Psoas muscle (tissue), 8 donors: ENCODE measurements at places on chromosomes 12 and 14. TPM values are rescaled to one million over a fixed set of nuclear protein-coding genes. Genes with fewer than 3 reads are reported as not detected.
A peak's percentile ranks its signal among the peaks of the same experiment; 100 is the strongest.

Gene DDX24
- total RNA-seq, result 172 TPM

DNA sequence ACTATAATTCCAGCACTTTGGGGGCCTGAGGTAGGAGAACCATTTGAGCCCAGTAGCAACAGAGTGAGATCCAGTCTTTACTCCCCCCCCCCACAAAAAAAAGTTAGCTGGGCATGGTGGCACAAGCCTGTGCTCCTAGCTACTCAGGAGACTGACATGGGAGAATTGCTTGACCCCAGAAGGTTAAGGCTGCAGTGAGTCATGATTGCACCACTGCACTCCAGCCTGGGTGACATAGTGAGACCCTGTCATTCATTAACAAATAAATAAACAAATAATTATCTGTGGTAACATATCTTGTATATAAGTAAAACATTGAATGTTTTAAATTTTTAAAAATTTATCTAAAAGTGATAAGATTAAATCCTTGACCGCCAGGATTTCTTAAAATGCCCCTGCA lies 4.8 kb downstream of the ENTPD5 start:
- no peak overlapping the region for H3K27ac ChIP-seq
- no peaks in the 10 kb centered on the region for H3K4me1 ChIP-seq
- H3K27me3 ChIP-seq, result no peaks in the 10 kb centered on the region

DNA sequence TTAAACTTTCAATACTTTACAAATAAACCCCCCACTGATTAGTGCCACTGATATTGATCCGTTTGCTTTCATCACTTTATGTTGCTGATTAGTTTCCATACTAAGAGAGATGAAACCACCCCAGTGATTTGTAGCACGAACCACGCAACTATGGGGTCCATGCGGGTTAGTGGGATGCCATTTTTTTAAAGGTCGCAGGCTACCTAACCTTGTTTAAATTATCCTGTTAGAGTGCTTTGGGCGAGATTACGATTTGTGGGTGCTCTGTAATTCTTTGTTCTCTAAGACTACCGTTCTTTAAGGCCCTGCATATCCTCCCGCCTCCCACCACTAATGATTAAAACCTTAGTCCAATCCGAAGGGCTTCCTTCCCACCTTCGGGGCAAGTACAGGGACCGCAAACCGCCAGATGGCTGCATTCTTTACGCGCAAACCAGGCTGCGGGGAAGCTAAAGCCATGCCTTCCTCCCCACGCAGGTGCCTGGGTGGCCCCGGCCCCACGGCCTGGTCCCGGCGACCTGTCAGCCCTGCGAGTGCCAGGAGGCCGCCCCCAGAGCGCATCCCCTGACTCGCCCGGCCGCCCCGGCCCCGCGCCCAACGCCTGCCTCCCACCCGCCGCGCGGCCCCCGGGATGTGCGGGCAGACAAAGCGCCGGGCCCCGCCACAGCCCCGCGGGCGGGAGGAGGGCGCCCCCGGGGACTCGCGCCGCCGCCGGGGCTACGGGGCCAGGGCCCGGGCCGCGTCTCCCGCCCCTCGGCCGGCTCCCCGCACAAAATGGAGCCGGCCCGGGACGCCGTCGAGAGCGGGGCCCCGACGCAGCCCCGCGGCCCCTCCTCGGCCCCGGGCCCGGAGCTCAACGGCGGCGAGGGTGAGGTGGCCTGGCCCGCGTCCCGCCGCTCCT lies 759 bp downstream of the NFYB start:
- peak overlapping the region; percentile 92 for H3K4me3 ChIP-seq
- H3K27ac ChIP-seq, result peak overlapping the region; percentile 85
- peaks cover 30% of the 10 kb centered on the region for H3K36me3 ChIP-seq
- no peaks in the 10 kb centered on the region for H3K27me3 ChIP-seq

DNA sequence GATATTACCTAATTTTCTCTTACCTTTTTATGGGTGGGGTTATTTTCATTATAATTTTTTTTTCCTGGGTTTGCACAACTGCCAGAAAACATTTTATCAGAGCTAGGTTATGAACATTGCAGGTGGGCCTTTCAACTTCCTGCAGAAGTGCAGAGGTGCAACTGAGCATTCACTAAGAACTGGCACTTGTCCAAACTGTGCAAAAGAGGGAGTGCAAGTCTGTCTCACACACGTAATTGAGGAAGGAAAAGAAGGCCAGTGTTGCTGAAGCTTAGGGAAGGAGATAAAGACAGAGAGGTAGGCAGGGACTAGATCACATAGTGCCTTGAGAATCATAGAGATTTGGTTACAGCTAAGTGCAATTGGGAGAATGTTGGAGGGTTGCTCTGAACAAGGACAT lies 14.1 kb upstream of the AMN1 start:
- no peaks in the 10 kb centered on the region for H3K36me3 ChIP-seq
- H3K27me3 ChIP-seq, result no peaks in the 10 kb centered on the region
- no peak for DNase-seq
- H3K27ac ChIP-seq, result no peak overlapping the region
- H3K4me1 ChIP-seq, result no peaks in the 10 kb centered on the region

Gene ASIC1
- 0.82 TPM for total RNA-seq

GRCh38 chr12:25052196-25052913 lies 103.5 kb upstream of the BCAT1 start:
- no peaks in the 10 kb centered on the region for H3K27me3 ChIP-seq
- H3K27ac ChIP-seq, result no peak overlapping the region
- DNase-seq, result no peak

Gene MYF5
- total RNA-seq, result 2.6 TPM

DNA sequence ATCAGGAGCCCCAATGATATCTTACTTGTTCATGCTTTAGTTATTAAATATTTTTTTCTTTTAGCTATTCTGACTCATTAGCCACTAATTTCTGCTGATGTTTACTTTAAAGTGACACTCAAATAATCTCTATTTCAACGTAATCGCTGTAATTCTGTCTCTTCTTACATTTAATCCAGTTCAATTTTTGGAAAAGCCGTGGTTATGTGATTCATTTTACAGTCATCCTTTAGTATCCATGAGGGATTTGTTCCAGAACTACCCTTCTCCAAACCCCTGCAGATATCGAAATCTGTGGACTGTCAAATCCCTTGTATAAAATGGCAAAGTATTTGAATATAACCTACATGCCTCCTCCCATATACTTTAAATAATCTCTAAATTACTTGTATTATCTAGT lies 1103.4 kb downstream of the LRFN5 start:
- no peaks in the 10 kb centered on the region for H3K4me1 ChIP-seq
- no peaks in the 10 kb centered on the region for H3K36me3 ChIP-seq
- no peak overlapping the region for H3K4me3 ChIP-seq
- no peak for DNase-seq
- H3K27ac ChIP-seq, result no peak overlapping the region

Gene HSPA2
- 65.6 TPM for total RNA-seq

GRCh38 chr14:49092345-49092744 lies 493.8 kb downstream of the RPS29 start:
- H3K4me3 ChIP-seq, result no peak overlapping the region
- no peak for DNase-seq
- no peaks in the 10 kb centered on the region for H3K27me3 ChIP-seq
- no peaks in the 10 kb centered on the region for H3K36me3 ChIP-seq
- no peaks in the 10 kb centered on the region for H3K4me1 ChIP-seq
- no peak overlapping the region for H3K27ac ChIP-seq

DNA sequence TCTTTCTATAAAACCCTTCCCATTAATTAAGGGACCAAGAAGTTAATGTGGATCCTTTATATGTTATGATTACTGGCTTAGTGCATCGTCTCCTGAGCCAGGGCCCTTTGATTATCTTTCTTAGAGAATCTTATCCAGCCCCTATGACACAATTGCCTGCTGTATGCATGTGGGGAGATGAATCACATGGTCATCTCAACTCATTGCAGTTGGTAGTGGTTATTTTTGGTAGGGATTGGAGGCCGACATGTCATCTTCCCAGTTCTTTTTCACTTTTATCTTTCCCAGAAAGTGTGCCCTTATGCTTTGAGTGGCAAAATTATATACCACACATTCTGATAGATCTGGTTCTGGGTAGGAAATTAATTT lies 26.0 kb downstream of the ZNF664 start:
- DNase-seq, result no peak
- H3K4me3 ChIP-seq, result no peak overlapping the region
- H3K27ac ChIP-seq, result no peak overlapping the region
- H3K4me1 ChIP-seq, result peaks cover 6% of the 10 kb centered on the region

DNA sequence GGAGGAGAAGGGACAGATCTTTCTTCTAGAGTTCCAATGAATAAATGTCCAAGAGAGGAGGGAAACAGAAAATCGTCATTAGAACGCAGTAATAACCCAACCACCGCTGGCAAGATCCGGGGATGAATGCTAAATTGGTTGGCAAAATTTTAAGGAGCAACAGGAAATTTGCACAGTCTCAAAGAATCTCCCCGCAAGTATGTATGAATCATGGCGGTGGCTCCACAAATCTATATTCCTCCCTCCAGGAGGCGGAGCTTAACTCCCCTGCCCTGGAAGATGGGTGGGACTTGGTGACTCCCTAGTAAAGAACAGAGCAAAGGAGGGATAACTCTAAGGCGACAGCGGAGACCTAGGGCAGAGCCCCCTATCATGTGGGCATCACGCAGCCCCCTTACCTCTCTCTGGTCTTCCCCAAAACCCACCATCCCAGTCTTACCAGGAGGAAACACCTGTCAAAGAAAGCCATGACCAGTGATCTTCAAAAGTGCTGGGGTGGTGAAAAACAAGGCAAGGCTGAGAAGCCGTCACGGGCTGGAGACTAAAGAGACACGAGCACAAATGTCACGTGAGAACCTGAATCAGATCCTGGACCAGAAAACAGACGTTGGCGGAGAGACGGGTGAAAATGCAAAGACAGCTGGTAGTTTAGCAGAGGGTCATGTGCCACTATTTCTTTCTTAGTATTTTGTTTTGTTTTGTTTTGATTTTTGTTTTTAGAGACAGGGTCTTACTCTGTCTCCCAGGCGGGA lies 125.8 kb downstream of the NCOR2 start:
- H3K27ac ChIP-seq, result no peak overlapping the region
- no peak overlapping the region for H3K4me3 ChIP-seq
- H3K36me3 ChIP-seq, result peaks cover 43% of the 10 kb centered on the region
- H3K4me1 ChIP-seq, result no peaks in the 10 kb centered on the region
- DNase-seq, result no peak
- H3K27me3 ChIP-seq, result no peaks in the 10 kb centered on the region

DNA sequence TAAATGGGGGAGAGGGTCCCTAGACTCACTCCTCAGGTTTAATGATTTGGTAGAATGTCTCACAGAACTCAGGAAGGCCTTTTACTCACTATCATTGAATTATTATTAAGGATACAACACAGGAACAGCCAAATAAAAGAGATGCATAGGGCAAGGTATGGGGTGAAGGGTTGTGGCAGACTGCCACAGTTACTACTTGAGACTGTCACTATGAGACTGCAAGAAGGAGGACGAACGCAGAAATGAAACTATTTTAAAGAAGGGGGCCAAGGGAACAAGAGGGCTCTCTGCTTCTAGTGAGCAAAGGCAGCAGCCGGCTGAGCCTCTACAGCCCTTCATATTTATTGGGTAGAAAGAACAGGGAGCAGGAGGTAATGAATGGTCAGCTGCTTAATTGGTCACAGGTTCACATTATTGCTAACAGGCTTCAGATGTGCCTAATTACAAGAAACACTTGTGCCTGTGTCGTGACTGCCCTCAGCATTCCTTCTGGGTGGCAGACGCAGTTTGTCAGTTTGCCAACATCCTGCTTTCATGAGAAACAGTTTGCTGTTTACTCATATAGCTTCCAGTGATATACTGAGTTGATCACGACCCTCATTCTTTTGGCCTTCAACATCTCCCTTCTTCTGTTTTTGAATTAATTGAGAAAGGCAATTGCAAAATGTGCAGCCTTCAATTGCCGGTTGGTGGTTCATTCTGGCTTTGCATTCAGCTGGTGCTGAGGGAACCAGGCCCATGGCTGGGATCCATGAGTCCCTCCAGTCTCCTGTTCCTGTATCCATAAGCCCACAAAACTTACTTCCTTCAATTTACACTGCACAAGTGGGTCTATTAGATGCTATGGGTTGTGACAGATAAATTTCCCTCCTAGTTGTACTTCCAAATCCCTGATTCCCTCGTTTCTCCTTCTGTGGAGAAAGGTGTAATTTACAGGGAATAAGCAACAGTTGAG lies 82.8 kb upstream of the PLEKHG7 start:
- DNase-seq, result no peak
- no peak overlapping the region for H3K4me3 ChIP-seq
- no peaks in the 10 kb centered on the region for H3K4me1 ChIP-seq
- no peaks in the 10 kb centered on the region for H3K27me3 ChIP-seq
- no peak overlapping the region for H3K27ac ChIP-seq

Gene GPRC5D
- not detected for total RNA-seq

Gene PCNX4
- total RNA-seq, result 41.4 TPM

GRCh38 chr12:79055926-79056674 lies 191.5 kb downstream of the SYT1 start:
- no peaks in the 10 kb centered on the region for H3K27me3 ChIP-seq
- no peak overlapping the region for H3K27ac ChIP-seq
- H3K36me3 ChIP-seq, result no peaks in the 10 kb centered on the region
- DNase-seq, result no peak
- no peaks in the 10 kb centered on the region for H3K4me1 ChIP-seq

DNA sequence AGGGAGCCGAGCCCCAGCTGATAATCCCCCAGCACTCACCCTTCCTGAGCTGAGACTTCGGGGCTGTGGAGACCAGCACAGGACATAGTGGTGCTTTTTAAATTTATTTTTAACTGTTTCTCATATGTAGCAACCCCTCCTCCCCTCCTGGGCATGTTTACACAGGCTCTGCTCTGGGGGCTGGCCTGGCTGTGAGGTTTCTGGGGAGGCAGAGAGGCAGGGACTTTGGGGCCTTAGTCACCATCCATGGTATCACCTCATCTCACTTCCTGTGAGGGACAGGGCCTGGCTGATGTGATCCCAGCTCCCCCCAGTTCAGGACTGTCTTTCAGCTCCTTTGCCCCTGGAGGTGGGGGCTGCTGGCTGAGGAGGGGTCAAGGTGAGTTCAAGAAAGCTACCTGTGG lies 20.4 kb downstream of the VASH1 start:
- no peak overlapping the region for H3K4me3 ChIP-seq
- no peaks in the 10 kb centered on the region for H3K36me3 ChIP-seq
- H3K4me1 ChIP-seq, result peaks cover 12% of the 10 kb centered on the region
- H3K27ac ChIP-seq, result no peak overlapping the region

Gene HNF1A
- not detected for total RNA-seq

Gene VDR
- total RNA-seq, result 6.1 TPM

- H3K4me1 ChIP-seq, result peaks cover 20% of the 10 kb centered on the region
- peak overlapping the region; percentile 22 for H3K4me3 ChIP-seq
- H3K27me3 ChIP-seq, result no peaks in the 10 kb centered on the region
- no peaks in the 10 kb centered on the region for H3K36me3 ChIP-seq
- DNase-seq, result peak; percentile 82
These were observed 12.9 kb downstream of the SPRYD3 start for GRCh38 chr12:53065975-53066931.

DNA sequence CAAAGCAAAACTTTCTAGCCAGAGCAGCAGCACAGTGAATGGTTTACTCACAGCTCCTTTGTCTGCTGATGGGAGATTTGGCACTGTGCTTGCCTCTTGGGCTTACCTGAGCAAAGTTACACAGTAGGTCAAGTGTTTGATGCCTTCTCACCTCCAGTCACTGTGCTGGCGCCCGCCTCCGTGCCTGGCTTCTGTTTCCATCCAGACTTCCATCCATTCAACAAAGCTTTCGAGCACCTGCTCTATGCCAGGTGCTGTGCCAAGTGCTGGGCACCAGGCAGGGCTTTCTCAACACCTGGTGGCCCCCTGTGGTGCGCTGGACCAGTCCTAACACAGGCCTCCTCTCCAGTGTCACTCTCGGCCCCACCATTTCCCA lies 199.2 kb upstream of the EEA1 start:
- H3K4me3 ChIP-seq, result peak overlapping the region; percentile 50
- peak; percentile 42 for DNase-seq
- no peaks in the 10 kb centered on the region for H3K27me3 ChIP-seq
- H3K36me3 ChIP-seq, result no peaks in the 10 kb centered on the region
- peak overlapping the region; percentile 94 for H3K27ac ChIP-seq
